Activated CD4-positive, alpha-beta T cell treated with anti-CD3 and anti-CD28 coated beads, Interleukin-2, amount 50 U/mL, for 24 hours (primary cell): ENCODE measurements at places on chromosomes 2 and 18.

- DNase-seq, result no peak
These were observed 119.9 kb downstream of the PARD3B start for GRCh38 chr2:204665207-204665606.

DNA sequence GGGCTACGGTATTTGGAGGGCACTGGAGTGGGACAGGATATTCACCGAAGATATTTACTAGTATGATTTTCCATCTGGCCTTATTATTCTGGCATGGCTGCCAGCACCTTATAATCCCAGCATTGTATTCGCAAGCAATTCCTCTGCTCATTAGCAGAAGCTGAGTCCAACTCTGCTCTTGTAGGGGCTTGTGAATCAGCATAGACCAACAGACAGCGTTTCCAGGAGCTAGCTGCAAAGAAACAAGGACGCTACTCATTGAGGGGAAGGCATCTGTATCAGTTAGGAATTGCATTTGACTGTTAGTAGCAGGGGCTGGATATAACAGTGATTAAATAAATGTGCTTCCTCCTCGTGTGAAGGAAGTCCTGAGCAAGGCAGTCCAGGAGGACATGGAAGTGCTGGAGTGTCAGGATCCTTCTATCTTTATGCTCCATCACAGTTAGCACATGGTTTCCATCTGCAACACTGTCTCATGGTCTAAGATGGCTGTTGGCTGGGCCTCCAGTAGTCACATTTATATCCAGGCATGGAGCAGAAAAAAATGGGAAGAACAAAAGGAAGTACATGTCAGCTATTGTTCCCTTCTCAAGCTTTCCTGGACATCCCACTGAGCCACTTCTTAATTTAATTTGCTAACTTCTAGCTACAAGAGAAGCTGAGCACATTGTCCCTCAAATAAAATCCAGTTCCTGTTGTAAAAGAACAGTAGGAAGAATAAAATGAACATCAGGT is 214.1 kb downstream of the C1D start:
- DNase-seq, result no peak

GRCh38 chr2:206981086-206981674 is 41.9 kb downstream of the CPO start:
- DNase-seq, result no peak

DNA sequence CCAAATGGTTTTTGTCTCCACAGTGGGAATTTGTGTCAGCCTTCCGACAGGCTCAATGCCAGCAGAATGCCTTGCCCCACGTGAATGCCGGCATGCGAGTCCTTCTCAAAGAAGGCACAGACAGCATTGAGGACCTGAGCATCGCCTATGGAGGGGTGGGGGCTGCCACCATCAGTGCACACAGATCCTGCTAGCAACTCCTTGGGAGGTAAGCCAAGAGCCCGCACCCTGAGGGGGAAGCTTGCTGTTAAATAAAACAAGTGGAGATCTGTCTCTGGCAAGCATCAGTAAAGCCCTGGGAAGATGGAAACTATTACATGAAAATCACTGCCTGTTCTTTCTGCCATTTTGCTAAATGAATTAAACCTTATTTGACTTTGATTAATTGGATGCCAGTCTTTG is 67.5 kb upstream of the BZW1 start:
- DNase-seq, result no peak

DNA sequence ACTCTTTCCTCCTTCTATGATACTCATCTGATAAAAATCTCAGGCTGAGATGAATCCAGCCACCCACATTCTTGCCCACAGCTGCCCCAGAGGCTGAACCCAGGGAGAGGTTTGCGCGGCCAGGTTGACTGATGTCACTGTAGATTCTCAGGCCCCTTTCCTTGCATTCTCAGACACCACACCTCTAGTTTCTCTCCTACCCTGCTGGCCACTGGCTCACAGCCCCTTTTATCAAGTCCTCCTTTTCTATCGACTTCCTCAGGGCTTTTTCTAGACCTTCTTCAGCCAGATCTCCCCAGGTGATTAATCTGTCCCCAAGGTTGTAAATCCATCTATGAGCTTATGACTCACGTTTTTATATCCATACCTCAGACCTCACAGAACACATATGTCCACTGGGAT is 99.8 kb downstream of the TACR1 start:
- no peak for DNase-seq
